ENCODE measurements at places on chromosomes 16 and 17. TPM values are rescaled to one million over a fixed set of nuclear protein-coding genes. Genes with fewer than 3 reads are reported as not detected.

Gene SLC5A2
- total RNA-seq = not detected

Gene RGS11
- 7.1 TPM for total RNA-seq

- H3K36me3 ChIP-seq = no peaks in the 10 kb centered on the region
- H3K4me3 ChIP-seq = no peak overlapping the region
- no peaks in the 10 kb centered on the region for H3K4me1 ChIP-seq
- DNase-seq = no peak
- H3K27ac ChIP-seq = no peak overlapping the region
Measured at GRCh38 chr17:13704333-13704732, 102.6 kb upstream of the HS3ST3A1 start.

Gene MPO
- total RNA-seq = not detected

- no peak overlapping the region for H3K27ac ChIP-seq
- no peaks in the 10 kb centered on the region for H3K27me3 ChIP-seq
- no peak overlapping the region for H3K4me3 ChIP-seq
- no peak for DNase-seq
- no peaks in the 10 kb centered on the region for H3K36me3 ChIP-seq
- H3K4me1 ChIP-seq = no peaks in the 10 kb centered on the region
Measured at GRCh38 chr17:28272166-28272565, 46.8 kb upstream of the TMEM97 start.

DNA sequence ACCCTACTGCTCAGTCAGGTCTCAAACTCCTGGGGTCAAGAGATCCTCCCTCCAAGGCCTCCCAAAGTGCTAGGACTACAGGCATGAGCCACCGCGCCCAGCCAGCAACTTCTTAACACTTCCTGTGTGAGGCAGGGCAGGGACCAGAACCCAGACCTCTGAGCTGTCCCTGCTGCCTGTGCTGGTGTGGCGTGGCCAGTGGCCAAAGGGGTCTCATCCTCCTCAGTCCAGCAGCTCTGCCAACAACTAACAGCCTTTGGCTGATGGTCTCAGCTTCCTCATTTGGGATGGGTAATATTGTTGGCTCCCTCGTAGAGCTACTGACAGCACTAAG lies 1.4 kb upstream of the LLGL1 start:
- peak overlapping the region; percentile 63 for H3K27ac ChIP-seq
- H3K36me3 ChIP-seq = no peaks in the 10 kb centered on the region
- H3K27me3 ChIP-seq = no peaks in the 10 kb centered on the region

Gene UNC13D
- 9.8 TPM for total RNA-seq
